Hypothalamus (tissue), 51 donors: ENCODE measurements at places on chromosomes 7 and 10.

- no peak for DNase-seq
Observed at GRCh38 chr7:110854166-110854565, 236.8 kb upstream of the LRRN3 start.

- DNase-seq, result no peak
Observed at GRCh38 chr7:151241755-151242096, 6.8 kb downstream of the SMARCD3 start.

- no peak for DNase-seq
Observed at GRCh38 chr10:29377333-29377961, 88.6 kb downstream of the LYZL1 start.

GRCh38 chr10:28668363-28669226 is 8.7 kb upstream of the BAMBI start:
- no peak for DNase-seq

GRCh38 chr10:33703501-33704213 is 369.2 kb upstream of the NRP1 start:
- DNase-seq, result no peak

- no peak for DNase-seq
Observed at GRCh38 chr7:23335621-23336020, 36.5 kb downstream of the MALSU1 start.

GRCh38 chr10:24915304-24915703 is 37.1 kb downstream of the PRTFDC1 start:
- no peak for DNase-seq

- DNase-seq, result no peak
Observed at GRCh38 chr7:97873606-97874005, 1.4 kb upstream of the ASNS start.

GRCh38 chr7:20359341-20359963 is 28.8 kb downstream of the ITGB8 start:
- DNase-seq, result no peak

DNA sequence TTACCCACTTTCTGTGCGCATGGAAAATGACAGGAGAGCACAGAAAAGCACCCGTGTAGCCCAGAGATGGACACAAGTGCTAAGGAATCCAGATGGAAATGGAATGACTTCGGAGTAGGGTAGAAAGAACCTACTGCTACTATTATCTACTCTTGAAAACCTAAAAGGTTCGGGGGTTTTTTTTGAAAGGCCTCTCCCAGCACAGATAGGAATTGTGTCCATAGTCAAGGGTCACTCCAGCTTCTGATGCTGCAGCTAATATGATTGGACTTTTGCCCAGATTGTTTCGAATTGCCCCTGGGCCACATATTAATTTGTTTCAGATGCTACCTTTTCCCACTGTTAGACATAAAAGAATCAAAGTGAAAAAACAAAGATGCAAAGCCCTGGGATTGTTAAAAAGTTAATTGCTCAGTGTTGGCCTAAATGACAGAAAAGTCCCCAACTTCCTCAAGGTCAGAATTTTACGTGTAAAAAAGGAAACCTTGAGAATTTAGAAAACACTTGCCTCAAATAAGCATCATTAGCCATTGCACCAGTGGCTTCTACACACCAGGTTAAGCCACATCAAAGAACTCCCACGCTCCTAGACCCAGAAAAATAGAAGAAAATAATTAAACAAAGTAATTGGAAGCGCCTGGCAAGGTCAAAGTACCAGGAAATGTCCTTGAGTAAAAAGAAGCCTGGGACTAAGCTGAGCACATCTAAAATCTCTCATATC is 40.8 kb upstream of the INSIG1 start:
- no peak for DNase-seq

DNA sequence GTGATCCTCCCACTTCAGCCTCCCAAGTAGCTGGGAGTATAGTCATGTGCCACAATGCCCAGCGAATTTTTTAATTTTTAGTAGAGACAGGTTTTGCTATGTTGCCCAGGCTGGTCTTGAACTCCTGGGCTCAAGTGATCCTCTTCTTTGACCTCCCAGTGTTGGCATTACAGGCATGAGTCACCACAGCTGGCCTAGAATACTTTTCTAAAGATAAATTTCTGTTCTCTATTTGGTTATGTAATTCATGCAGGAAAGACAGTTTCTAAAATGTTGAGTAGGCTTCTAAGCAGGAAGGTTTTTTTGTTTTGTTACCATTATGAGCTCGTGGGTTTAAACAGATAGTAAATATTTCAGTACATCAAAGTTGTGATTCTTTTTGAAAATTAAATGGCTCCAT is 5.0 kb downstream of the RBAK start:
- no peak for DNase-seq

- DNase-seq, result no peak
Observed at GRCh38 chr7:81924494-81924893, 154.6 kb upstream of the HGF start.

DNA sequence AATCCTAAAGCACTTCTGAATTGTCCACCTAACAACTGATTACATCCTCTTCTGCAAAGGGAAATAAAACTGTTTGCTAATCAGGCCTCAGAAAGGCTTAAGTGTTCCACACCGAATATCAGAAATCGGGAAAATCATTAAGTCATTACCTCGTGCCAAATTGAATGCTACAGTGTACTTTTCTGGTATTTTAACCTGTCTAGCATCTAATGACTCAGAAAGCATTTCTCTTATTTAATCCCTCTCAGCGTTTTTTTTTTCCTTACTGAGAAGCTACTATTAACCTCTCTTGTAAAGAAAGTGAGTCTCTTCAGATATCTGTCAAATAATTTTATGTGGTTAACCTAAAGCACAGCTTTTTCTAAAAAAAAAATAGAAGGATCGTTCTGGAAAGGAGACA is 28.6 kb downstream of the VIM start:
- DNase-seq, result no peak

DNA sequence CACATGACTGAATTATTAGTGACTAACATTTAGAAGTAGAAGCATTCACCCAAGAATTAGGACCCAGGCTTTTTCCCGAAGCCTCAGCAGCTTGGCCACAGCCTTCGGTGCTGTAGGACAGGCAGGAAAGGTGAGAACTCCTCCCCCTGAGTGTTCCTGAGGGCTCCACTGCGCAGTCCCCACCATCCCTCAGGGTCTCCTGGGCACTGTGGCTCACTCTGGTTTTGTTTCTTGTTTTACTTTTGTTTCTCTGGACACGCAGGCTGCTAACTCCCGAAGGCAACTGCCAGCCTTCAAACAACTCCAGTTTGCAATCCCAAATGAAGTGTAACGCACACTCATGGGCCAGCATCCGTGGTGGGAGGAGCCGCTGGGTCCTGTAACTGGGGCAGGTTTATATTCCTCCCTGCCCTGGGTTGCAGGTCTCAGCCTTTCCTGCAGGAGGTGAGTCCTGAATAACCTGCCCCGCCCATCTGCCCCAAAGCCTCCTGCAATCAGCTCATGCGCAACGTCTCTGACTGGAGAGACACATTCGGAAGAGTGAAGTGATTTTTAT is 492.9 kb downstream of the PTPRN2 start:
- DNase-seq, result no peak

GRCh38 chr7:45711161-45711490 is 137.0 kb downstream of the ADCY1 start:
- no peak for DNase-seq

DNA sequence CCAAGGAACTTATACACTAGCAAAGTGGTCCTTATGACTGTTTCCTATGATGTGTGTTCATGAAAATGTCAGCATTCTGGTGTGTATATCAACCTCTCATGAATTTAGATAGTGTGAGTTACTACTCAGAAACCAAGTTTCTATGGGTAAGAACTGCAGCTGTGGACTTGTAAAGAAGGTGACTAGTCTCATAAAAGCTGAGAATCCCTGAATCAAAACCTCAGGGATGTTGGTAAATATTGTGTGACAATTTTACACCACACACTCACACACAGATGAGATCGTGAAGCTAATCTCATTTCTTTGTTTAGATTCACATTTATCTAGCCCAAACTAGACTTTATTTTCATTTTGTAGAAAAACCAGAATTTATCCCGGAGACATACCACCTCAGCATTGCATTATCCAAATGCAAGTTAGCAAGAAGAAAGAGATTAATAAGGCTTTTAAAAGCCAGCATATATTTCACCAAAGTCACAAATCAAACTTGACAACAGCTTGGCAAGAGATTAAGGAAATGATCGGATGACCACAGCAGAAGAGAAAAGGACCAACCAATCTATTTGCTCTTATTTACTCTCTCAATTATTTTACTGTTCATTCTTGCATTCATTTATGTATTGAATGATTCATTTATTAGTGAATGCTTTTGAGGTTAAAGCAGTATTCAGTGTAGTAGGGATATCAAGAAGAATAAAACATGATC is 92.9 kb downstream of the PLXDC2 start:
- DNase-seq, result no peak

DNA sequence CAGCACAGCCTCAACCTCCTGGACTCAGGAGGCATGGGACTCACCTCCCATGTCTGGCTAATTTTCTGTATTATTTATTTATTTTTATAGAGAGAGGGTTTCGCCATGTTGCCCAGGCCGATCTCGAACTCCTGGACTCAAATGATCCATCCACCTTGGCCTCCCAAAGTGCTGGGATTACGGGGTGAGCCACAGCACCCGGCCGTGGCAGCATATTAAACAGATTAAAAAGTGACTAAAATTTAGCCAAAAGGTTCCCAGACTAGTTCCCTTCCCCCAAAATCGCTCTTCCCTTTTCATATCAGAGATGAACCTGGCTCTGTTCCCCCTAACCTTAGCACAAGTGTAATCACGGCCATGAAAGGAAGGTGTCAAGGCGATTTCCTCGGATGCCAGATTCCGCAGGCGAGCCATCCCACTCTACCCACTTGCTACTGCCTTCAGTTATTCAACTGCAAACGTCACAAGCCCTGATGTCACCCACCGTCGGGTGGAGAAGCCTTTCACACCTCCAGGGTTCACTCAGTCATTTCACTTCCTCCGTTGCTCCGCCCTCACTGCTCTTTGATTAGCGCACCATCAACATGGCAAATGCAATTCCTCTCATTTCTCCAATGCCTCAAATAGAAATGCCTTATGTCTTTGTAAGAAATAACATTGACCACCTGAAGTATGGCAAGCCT is 104.7 kb upstream of the RHEB start:
- no peak for DNase-seq

- no peak for DNase-seq
Observed at GRCh38 chr10:59085054-59085453, 91.4 kb upstream of the PHYHIPL start.

DNA sequence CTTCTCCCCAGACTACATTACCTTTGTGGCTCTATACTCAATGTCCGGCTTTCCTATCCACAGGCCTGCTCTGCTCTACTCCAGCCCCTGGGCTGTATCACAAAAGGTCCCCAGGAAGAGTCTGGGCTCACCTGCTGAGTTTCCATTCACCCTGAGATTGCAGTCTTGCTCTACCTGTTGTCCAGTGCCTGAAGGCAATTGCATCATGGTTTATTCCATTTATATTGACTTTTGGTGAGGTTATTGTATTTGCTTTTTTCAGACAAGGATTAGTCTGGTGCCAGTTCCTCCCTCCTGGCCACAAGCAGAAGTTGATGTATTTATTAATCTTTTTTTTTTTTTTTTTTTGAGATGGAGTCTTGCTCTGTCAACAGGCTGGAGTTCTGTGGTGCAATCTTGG is 273.1 kb downstream of the XPNPEP1 start:
- no peak for DNase-seq

GRCh38 chr7:128881458-128882125 is 18.9 kb downstream of the ATP6V1F start:
- DNase-seq, result no peak

- DNase-seq, result no peak
Observed at GRCh38 chr7:25613912-25614311, 385.6 kb upstream of the NPVF start.

DNA sequence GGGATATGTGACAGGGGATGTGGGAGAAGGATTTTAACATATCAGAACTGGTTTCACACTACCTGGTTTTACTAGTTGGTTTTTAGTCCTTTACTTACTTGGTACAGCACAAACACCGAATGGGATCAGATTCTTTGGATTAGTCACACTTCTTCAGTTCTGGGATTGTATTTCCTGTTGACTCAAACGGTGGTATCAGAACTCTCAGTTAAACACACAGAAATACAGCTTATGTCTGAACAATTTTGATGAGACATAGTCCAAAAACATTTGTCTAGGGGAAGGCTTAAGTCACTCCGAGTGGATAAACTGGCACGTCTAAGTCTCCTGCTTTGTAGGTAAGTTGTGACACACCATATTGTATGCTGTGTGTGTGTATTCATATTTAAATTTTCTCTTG is 480.5 kb downstream of the PHTF2 start:
- no peak for DNase-seq

DNA sequence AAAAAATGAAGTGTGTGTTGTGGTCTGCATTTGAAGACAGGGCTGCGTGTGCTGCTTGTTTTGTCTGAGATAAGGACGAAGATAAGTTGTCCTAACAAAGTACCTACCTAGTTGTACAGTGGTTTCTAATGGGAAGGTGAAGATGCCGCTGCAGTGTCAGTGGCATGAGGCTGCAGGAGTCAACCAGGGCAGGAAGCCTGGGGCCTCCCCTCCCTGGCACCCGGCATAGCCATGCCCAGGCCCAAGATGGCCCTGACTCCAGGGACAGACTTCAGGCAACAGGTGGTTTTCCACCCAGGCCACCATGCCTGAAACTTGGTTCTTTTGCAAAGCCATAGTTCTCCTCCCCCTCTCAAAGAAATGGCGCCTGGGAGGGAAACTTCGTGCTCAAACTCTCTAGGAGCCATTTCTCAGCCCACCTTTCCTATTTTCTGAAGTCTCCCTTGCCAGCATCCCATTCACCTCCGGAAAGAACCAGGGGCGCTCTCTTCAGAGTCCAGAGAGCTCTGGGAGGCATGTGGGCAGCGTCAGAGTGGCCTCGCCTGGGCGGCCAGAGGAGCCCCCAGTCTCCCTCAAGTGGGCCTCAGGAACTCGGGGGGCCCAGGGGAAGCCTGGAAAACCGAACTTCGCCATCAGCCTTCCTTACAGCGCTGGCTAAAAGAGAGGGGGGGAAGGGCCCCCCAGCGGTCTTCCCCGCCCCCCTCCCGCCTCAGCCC is 2.1 kb upstream of the KAT6B start:
- no peak for DNase-seq

DNA sequence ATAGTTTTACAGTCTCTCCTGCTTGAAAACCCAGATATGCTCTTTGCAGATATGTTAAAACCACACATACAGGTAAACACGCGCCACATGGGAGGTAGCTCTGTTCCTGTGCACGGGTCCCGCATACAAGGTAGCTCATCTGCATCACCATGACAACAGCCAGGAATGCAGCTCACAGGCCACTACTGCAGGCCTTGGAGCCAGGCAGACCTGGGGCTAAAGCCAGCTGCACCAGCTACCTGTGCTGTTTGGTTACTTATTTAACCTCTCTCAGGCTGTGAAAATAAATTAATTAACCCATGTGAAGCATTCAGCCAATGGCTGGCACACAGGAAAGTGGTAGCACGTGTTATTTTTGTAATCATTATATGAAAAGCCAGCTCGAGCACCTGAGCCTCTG is 428.3 kb downstream of the TNS3 start:
- DNase-seq, result no peak
